Stimulated activated CD8-positive, alpha-beta memory T cell treated with anti-CD3 and anti-CD28 coated beads, Interleukin-4, amount 100 ng/mL, for 1 hour (primary cell): ENCODE measurements at places on chromosomes 6 and 20.
A peak's percentile ranks its signal among the peaks of the same experiment; 100 is the strongest.

DNA sequence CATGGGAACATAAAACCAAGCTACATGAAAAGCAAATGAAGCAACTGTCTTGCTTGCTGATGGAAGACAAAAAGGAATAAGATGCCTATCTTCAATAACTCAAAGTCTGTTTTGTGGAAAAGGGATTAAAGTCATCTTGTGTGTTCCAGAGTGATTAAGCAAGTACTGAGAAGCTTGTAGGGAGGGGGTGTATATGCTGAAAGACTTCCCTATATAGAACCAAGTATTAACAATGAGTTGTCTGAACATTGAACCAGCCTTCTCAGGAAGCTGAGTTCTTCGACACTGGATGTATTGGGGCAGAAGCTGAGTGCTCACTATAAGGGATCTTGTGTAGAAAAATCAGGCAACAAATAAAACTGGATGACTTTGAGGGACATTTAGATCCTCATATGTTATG lies 451.8 kb downstream of the CD83 start:
- no peak for DNase-seq

DNA sequence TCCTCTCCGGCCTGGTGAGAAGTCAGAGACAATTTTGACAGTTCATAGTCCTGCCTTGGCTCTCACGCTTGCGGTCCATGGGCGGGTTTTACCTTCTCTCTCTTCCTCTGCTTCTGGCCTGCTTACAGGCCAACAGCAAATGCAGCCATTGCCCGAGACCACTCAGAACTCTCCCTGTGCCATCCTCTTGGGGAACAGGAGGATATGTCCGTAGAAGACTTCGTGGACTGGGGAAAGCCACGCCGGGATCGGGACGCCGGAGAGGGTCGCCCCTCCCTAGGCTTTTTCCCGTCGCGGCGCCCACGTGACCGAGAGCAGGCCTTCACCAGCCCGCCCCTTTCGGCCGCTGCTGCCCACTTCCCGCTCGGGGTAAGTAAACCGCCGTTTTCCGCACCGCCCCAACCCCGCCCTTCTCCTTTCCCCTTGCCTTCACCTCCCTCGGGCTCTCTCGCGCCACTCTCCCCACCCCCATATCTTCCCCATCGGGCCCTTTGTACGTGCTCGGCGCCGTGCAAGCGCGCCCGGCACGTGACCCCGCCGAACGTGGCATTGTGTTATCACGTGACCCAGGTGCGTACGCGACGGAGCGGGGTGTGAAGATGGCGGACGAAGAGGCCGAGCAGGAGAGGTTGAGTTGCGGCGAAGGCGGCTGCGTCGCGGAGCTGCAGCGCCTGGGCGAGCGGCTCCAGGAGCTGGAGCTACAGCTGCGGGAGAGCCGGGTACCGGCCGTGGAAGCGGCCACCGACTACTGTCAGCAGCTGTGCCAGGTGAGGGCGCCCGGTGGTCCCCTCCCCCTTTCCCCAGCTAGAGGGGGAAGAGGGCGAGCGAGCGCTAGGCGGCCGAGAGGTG lies at the start of gene ZNF292:
TSS of gene ZNF292 (plus strand) at position 573 of the 849 bp plus-strand sequence. CDS start at position 600, 27 bp downstream.
- peak; percentile 83 for DNase-seq

GRCh38 chr20:41163821-41164220 lies 26.5 kb downstream of the PLCG1 start:
- DNase-seq: no peak

- DNase-seq: no peak
These were observed 117.9 kb upstream of the PTPN1 start for GRCh38 chr20:50392138-50392866.

- no peak for DNase-seq
These were observed 75.7 kb upstream of the PTCHD4 start for GRCh38 chr6:48186746-48187145.

DNA sequence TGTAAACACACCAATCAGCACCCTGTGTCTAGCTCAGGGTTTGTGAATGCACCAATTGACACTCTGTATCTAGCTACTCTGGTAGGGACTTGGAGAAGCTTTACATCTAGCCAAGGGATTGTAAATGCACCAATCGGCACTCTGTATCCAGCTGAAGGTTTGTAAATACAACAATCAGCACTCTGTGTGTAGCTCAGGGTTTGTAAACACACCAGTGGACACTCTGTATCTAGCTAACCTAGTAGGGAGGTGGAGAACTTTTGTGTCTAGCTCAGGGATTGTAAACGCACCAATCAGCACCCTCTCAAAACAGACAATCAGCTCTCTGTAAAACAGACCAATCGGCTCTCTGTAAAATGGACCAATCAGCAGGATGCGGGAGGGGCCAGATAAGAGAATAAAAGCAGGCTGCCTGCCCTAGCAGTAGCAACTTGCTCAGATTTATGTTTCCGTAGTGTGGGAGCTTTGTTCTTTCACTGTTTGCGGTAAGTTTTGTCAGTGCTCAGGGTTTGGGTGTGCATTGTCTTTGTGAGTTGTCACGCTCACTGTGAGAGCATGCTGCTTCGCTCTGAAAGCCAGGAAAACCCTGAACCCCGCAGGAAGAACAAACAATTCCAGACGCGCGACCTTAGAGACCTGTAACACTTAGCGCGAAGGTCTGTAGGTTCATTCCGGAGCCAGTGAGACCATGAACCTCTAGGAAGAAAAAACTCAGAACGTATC lies 37.0 kb downstream of the RIOK1 start:
- no peak for DNase-seq

GRCh38 chr20:39069976-39070375 lies 107.8 kb downstream of the DHX35 start:
- DNase-seq: no peak

GRCh38 chr6:125212377-125212776 lies 58.8 kb downstream of the TPD52L1 start:
- no peak for DNase-seq

DNA sequence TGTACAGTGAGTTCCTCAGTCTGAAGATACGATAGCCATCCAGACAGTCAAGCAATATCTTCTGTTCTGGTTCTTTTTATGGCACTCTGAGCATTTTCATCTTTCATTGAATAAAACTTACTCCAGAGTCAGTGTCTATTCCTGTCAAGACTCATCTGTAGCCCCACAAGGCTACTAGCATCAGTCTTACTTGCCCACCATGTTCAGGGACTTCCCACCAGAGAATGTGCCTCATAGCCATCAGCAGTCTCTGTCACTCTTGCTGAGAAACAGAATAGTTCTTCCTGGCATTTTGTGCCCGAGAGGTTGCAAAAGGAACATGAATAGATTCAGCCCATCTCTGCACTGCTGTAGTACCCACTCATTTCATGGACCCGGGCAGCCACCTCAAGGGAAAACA lies 12.7 kb upstream of the DCBLD1 start:
- DNase-seq: no peak

GRCh38 chr20:34141293-34141692 lies 29.2 kb upstream of the EIF2S2 start:
- DNase-seq: no peak

- DNase-seq: no peak
These were observed 17.3 kb downstream of the TREM1 start for GRCh38 chr6:41269166-41269565.

DNA sequence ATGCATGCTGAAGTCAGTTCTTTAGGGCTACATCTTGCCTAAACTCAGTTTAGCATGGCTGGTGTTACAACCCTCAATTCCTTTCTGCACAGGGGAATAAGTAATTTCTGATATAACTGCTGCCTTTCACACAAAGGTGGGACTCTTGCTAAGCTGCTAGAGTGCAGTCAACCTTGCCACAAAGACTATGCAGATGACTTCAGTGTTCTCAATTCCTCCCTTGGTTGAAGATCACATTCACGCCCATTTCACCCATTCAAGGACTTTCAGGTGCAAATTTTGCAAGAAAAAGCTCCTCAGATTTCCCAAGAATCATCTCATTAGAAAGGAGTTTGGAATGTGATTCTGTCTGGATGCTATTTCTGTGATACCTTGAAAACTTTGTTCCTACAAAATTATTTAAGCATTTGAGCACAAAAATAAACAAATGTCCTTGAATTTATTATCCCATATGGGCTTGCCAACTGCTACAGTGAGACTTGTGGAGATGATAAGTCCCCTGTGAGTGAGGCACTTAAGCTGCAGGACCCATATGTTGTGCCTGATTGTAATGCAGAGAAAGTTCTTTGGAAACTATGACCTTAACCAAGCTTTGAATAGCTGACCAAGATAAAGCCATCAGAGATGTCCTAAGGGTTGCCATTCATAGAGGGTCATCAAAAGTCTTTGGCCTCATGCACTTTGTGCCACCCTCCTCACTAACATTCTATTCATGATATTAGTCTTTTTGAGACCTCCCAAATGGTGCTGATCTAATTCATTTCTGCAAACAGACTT lies 111.8 kb downstream of the PLCB4 start:
- no peak for DNase-seq

- DNase-seq: no peak
These were observed 14.4 kb upstream of the ZNF217 start for GRCh38 chr20:53608071-53608455.

DNA sequence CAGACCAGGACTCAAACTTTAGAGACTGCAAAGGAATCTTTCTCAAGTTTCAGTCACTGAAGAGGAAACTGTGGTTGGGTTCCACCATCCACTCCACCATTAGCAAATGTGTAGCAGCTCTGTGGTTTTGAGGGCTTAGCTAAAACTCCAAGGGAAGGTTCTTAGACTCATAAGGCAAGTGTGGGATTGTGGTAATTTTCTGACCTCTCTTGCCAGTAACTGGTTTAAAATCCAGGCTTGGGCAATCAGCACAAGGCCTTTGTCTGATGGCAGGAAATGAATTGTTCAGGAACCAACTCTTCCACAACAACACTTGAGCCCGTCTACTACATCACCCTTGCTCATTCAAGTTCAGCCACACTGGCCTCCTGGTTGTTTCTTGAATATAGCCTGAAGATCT lies 68.6 kb upstream of the FBXL4 start:
- no peak for DNase-seq

DNA sequence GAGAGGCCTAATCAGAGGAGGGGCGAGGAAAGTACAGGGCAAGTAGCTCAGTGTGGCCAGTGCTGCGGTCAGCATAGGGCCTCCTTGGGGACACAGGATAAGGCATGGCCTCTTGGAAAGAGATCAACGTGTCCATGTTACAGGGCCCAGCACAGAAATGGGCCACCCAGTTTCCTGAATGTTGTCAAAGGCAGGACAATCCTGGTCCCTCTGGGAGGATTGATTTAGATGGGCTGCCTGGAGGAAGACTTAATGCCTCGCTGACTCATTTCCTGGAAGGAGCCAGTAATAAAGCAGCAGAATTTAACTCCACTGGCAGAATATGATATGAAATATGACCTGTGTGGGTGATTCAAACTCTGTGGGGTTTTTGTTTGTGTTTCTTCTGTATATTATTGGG lies 16.6 kb downstream of the DDO start:
- DNase-seq: no peak

DNA sequence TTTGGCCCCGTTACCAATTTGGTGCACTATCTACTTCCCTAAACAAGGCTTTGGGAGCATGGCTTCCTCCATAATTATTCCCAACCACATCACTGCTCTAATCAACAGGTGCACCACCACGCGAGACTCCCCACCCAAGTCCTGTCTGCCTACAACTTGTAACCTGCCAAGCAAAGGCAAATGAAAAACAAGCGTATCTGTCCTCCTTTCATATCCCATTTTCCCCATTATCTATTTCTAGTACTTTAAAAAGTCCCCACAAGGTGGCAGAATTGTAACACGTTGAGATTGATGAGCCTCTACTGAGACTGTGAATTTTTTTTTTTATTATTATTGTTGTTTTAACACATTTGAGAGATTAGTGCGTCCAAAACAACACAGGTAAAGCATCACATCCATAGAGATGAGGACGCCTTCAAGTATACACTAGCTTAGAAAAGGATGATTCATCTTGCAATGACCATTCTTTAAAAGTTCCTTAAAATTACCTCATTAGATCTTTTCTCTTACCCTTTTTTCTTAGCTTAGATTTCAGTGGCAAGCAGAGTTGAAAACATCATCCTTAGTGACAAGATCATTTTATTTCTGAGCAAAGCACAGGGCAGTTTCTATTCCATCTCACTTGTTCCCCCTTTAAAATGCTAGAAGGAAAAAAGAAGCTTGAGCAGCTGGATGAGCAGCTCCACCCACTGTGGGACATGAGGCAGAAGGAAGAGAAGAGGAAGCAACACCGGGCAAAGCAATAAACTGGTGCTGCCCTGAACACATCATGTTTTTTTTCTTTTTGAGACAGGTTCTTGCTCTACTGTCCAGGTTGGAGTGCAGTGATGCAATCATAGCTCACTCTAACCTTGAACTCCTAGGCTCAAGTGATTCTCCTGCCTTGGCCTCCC lies 210.8 kb downstream of the ARHGAP18 start:
- no peak for DNase-seq

GRCh38 chr6:81606965-81607381 lies 145.5 kb downstream of the TENT5A start:
- no peak for DNase-seq

DNA sequence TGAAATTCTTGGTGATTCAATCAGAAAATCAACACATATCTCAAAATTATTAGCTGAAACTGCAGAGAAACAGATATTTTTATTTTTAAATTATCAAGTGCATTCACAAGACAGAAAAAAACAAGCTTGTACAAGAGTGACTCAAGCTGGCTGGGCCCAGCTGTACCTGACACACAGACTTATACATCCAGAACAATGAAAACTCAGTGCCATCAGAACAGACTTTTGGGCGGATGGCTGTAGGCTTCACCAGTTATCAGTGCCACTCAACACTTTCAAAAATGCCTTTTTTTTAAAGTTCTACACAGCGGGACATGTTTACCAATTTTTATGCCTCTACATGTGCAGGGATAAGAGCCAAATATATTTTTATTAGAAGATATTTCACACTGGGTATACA lies 102.8 kb downstream of the MYB start:
- DNase-seq: no peak

DNA sequence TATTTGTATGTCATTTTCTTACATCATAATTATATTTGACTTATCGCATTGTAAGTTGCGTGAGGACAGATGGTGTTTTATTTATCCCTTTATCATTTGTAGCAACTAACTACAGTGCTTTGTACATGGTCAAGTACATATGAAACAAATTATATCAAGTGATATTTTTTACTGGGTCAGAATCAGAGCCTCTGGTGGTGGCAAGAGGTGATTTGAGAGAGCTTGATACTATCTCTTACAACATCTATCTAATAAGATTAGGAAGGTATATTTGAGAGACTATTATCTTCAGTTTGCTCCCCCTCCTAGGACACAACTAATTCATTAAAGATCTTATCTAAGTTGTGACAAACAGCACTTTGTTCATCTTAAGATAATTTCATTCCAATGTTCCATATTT lies 47.7 kb downstream of the BCKDHB start:
- no peak for DNase-seq

DNA sequence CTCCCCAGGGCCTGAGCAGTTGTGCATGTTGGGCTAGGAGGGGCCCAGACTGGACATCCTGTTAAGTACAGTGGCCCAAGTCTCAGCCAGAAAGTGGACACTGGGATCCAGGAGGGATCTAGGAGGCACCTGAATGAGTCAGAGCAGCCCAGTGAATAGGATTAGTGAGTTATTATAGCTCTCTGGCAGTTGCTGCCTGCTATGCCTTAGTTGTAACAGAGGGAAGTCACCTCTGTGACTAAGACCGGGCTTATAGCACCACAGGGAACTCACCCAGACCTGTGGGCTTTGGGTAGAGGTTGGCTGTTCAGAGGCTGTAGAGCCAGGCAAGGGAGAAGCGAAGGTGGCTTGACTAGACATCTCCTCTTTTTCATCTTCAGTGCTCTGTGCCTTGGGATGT lies 39.0 kb upstream of the AAR2 start:
- DNase-seq: no peak

GRCh38 chr6:73078333-73078862 lies 146.9 kb downstream of the KHDC1L start:
- DNase-seq: no peak

GRCh38 chr20:23224806-23225205 lies 125.8 kb upstream of the NXT1 start:
- no peak for DNase-seq
